ENCODE measurements at places on chromosomes 6 and 20.

- no peak for DNase-seq
Observed at GRCh38 chr6:142913036-142913510, 31.9 kb downstream of the HIVEP2 start.

GRCh38 chr6:119339941-119340456 lies 9.6 kb downstream of the MAN1A1 start:
- DNase-seq, result no peak

GRCh38 chr6:7919871-7920270 lies 9.3 kb upstream of the TXNDC5 start:
- DNase-seq, result no peak

DNA sequence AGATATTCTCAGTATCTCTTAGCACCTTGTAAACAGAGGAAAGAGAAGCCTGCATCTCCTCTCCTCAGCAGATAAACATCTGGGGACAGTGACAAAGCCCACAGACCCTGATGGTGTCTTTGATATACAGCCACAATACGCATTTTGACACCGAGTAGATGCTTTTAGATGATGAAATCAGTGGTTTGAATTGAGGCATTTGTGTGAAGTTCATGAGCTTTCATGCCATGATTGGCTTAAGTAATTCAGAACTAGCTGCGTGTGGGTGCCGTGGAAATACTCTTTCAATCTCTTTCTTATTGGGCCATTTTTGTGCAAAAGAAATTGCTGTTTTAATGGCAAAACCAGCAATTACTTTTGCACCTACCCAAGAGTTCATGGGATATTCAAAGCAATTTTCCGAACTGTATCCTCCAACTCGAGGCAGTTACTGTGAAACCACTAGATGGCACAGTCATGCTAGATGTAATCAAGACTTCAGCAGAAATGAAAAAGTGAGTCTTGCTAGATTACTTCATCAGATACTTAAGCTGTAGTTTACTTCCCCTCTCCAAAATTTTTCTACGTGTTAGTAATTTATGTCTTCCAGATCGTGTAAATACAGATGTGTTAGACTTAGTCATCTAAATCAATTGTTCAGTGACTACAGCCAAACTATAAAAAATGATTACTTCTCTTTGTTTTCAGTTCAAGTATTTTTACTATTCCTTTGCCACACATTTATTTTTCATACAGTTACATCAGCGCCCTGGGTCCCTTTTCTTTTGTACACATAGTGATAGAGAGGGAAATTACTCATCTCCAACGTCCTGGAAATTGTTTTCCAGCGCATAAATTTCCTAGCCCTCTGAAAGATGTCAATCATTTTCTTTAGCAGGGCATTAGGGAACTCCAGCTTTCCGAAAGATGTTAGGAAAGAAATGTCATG lies 49.4 kb downstream of the IYD start:
- DNase-seq, result peak; percentile 67

Measured in foreskin melanocyte (primary cell).